ENCODE measurements at places on chromosomes 7 and 10.

DNA sequence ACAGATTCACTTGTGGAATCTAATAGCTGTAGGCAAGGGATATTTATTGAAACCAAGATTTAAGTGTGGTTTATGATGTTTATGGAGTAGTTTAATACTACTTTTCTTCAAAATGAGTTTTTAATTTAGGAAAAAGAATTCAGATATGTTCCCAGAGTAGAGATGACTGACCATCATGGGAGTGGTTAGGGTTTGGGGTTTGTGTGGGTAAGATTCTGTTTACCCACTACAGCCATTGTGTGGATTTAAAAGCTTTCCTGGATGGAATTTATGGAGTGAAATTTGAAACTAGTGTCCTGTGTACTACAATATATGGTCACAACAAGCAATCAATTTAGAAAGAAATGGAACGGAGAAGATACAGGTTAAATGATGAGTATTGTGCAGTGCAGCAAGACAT is 453.5 kb downstream of the AUTS2 start:
- no peak for DNase-seq

DNA sequence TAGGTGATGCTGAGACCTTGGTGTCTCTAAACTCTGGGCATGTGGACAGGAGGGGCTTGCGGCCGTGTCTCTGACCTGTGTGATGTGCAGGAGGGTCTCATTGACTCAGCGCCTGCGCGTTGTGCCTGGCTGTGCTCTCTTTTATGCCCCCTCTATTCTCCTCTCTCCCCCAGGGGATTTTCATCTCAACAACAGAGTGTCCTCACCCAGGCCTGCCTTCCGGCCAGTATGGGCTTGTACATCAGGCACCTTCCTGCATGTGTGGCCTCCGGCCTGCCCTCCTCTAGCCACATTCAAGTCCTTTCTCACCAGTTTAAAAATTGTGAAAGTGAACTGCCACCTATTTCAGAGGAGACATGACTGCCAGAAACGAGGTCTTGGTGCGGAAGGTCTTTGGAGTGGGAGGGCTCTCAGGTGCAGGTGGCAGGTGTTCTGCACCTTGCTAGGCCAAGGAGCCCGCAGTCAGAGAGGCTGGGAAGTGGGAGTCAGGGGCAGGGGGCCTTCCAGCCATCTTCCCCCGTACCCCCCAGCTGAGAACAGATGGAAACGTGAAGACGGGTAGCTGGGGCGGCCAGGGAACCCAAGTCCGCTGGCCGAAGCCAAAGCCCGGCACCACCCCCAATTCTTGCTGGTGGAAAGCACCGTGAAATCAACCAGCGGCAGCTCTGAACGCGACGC is 531 bp upstream of the INTS15 start:
- DNase-seq = no peak

DNA sequence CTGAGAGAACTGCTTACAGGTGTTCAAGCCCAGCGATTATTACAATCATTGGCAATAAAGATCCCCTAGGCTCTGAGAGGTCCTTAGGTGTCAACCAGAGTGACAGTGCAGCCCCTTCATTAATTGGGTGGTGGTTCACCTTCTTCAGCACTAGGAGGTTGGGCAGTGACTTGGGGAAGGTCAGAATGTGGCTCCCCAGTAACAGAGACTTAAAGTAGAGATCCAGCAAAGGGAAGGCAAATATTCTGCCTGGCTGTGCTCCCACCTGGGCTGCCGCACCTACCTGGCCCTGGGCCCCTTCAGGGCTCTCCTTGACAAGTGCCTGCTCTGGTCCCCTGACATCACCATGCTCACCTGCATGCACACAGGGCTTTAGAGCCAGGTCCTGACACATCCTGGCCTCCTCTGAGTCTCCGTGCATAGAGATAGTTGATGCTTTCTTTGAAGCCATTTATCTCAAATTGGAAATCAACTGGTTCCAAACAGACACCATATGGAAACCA is 1.9 kb downstream of the CLRN3 start:
- DNase-seq = no peak

GRCh38 chr7:55134786-55135185 is 116.0 kb downstream of the EGFR start:
- no peak for DNase-seq

DNA sequence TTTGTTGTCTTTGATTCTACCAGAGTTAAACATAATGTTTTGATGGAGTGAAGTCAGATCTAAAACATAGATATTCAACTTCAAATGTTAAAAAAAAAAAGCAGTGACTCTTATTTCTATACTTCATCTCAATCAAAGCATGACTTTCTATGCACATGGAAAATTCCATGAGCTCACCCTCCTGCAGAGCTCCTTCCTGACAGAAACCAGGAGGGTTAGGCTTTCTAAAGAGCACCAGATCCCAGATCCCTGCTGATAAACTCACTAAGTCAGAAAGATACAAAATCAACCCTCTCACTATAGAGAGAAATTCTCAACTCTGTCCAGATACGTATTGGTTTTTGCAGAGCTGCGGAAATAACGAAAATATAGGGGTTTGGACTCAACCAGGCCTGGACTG is 122.6 kb downstream of the FAM107B start:
- no peak for DNase-seq

DNA sequence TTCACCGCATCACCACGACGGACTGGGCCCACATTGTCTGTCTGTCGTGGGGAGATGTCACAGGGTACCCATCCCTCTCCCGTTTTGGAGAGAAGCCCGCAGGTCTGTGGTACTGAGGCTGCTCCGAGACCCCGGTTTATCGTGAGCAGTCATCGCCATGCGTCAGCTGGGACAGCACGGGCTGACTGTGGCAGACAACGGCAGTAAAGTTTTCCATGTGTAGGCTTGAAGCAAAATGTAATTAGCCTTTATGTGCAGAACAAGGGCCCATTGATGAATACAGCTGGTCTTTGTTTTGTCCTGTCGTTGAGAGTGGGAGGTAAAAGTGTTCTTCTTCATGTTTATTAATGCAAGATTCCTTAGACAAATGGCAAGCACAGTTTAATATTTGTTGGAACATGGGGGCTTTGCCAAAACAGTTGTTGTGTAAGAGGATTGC is 167.4 kb upstream of the SH2B2 start:
- no peak for DNase-seq

DNA sequence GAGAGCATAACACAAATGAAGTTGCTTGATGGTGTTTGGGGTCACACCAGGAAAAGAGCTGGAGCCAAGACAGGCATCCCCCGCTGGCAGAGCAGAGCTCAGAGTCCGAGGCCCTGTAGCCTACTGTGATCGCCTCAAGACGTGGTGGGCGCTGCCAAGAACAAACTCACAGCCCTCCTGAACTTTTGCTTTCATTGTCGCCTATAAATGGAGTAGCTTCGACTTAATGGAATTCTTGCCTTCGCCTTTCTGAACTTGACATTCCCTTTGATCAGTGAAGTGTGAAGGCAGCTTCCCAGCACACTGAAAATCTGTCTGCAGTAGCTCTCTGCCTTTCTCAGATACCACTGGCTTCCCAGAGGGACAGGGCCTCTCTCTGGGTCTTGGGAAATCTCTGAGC is 21.3 kb downstream of the CPXM2 start:
- DNase-seq = no peak

- DNase-seq = no peak
Observed at GRCh38 chr7:77903597-77903996, 105.0 kb downstream of the PHTF2 start.

DNA sequence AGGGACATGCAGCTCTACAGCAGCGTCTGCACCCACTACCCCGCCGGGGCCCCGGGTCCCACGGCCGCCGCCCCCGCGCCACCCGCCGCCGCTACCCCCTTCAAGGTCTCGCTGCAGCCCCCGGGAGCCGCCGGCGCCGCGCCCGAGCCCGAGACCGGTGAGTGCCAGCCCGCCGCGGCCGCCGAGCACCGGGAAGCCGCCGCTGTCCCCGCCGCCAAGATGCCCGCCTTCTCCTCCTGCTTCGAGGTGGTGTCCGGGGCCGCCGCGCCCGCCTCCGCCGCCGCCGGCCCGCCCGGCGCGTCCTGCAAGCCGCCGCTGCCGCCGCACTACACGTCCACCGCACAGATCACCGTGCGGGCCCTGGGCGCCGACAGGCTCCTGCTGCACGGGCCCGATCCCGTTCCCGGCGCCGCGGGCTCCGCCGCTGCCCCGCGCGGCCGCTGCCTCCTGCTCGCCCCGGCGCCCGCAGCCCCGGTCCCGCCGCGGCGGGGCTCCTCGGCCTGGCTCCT is 631 bp downstream of the OTUD1 start:
- no peak for DNase-seq

GRCh38 chr10:113096128-113096996 is 146.3 kb downstream of the TCF7L2 start:
- DNase-seq = no peak

- DNase-seq = no peak
Observed at GRCh38 chr10:90999512-91000172, 78.8 kb upstream of the ANKRD1 start.

DNA sequence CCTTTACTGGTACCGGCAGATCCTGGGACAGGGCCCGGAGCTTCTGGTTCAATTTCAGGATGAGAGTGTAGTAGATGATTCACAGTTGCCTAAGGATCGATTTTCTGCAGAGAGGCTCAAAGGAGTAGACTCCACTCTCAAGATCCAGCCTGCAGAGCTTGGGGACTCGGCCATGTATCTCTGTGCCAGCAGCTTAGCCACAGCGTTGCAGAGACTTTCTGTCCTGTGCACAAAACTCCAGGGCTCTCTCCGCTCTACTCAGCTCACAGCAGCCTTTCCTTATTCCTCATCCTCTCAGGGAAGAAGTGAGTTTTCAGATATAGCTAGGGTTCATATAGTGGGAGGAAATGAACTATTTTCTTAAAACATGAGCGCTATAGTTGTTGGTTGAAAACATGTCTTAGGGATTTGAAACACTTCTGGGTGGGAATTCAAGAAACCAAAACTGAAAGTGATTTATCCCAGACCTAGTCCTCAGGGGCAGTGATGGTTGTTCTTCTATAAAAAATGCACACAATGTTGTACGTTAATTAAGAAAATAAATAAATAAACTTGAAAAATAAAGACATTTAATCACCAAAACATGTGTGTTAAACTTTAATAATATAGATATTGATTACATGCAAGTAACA is 150.2 kb upstream of the PRSS58 start:
- no peak for DNase-seq

DNA sequence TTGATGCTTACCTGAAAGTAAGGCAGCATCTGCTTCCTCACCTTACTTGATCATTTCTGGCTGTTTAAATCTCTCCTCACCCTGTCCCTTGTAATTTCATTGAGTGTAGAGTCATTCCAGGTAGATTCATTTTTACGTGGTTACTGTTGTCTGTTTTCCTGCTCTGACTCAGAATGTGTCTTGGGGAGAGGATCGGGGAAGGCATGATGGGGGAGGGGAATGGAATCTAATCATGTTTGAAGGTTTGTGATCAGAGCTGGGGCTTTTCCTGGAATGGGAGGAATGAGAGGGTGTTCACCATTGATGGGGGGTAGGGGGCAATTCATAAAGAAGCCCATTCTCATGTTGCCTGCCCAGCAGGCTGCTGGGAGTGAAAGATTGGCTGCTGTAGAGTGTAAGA is 18.7 kb downstream of the SEC24C start:
- no peak for DNase-seq

DNA sequence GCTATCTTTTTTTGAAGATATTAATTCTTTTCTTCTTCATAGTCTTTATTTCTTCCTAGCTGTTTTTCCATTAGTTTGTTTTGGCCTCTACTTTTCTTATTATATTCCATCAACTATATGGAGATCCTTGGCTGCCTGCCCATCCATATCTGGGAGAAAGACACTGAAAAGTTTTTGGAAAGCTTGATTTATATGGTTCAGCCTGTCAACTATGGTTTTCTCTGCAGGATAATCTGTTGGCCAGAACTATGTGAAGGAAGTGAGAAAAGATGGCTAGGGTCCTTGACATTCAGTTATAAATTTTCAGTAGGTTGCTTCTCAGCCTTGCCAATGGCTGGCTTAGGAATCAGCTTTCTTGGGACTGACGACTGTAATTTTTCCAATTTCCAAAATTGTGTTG is 10.0 kb upstream of the CDK14 start:
- no peak for DNase-seq

All from NCI-H2227 treated with DMSO at 0.1 percent for 48 hours (cell line).